ENCODE measurements at places on chromosomes 6 and 20.

GRCh38 chr6:32406857-32407256, at the start of gene BTNL2:
Gene BTNL2, minus strand, starts transcription at chr6:32407181. Its CDS starts 58 bp downstream, at chr6:32407123.
- DNase-seq = no peak

DNA sequence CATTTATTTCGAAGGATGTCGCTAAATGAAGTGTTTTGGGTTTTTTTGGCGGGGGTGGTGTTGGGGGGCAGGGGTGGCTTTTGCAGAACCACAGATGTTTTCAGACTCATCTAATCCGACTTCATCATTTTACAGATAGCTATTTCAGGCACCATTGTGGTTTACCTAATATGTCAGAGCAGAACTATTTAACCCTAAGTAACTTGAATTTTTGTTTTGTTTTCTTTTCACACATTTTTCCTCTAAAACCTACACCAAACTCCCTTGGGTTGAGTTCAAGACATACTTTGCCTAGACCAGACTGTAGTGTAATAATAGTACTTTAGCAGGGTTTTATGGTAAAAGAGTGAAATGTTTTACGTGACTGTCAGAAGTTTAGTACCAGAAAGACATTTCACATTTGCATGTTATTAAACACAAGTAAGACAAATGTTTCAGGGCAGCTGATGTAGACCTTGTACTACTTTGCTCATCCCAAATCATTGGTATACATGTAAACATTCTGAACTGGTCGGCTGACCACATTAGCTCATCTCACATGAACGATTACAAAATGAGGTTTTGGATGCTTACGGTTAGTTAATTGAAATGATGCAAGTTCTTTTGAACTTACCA, 37.7 kb downstream of the MAP3K4 start:
- peak; percentile 94 for DNase-seq

GRCh38 chr6:105372849-105373182, 30.1 kb downstream of the PREP start:
- no peak for DNase-seq

- DNase-seq = peak; percentile 95
These were observed 2.8 kb upstream of the MAPK13 start for GRCh38 chr6:36127462-36128016.

DNA sequence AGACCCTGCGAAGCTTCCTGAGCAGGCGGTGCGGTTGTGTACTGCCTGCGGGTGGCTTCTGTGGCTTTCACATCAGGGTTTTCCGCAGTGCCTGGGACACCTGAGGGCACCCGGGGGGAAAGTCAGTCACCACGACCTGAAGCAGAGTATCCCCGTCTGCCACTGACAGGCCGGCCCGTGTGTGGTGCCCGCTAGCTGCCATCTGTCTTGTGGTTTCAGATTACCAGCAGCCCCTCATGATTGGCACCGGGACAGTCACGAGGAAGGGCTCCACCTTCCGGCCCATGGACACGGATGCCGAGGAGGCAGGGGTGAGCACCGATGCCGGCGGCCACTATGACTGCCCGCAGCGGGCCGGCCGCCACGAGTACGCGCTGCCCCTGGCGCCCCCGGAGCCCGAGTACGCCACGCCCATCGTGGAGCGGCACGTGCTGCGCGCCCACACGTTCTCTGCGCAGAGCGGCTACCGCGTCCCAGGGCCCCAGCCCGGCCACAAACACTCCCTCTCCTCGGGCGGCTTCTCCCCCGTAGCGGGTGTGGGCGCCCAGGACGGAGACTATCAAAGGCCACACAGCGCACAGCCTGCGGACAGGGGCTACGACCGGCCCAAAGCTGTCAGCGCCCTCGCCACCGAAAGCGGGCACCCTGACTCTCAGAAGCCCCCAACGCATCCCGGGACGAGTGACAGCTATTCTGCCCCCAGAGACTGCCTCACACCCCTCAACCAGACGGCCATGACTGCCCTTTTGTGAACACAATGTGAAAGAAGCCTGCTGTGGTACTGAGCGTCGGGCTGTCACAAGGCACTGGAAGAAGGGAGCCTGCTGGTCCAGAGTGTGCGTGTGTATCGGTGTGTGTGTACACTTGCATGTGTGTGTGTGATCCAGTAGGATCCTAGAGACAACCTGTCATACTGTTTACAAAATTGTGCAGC, 54.4 kb downstream of the GOPC start:
- peak; percentile 54 for DNase-seq

DNA sequence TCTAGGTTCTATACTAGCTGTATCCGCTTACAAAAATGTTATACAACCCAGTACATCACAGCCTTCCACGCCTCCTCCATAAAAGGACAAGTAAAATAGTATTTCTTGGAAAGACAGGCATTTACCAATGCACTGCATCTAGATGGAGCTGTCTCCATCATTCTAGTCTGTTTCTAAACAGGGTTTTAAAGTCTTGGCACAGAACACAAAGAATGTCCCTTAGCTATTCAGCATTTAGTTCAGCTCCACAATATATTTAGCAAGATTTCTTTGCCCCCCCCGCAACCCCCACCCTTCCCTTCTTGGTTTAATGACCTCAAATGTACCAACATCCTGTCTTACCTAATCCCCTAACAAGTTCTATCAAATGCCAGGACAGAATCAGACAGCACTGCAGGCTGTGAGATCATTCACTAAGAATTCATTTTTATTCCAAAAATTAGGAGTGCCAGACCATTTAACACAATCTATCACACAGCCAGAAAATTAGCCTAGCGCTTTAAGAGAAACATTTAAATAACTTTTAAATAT, 198.6 kb downstream of the BACH2 start:
- peak; percentile 95 for DNase-seq

GRCh38 chr20:8837396-8837795, 231.5 kb upstream of the PLCB4 start:
- DNase-seq = peak; percentile 90

Data from iris pigment epithelial cell (primary cell).